ENCODE measurements at places on chromosomes 7 and 10.

GRCh38 chr10:5142199-5142598, 42.8 kb downstream of the AKR1C8 start:
- no peak for DNase-seq

DNA sequence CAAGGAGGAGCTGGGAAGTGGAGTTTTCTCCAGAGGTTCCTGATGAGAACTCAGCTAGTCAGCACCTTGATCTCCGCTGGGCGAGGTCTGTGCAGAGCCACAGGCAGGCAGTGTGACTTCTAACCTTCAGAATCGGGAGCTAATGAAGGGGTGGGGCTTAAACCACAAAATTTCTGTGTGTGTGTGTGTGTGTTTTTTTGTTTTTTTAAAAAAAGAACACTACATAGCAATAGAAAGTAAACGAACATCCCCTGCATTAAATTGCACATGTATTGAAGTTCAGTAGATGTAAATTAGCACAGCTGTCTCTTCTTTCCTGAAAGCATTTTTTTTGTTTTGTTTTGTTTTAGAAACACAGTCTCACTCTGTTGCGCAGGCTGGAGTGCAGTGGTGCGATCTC, 46.2 kb downstream of the RBM17 start:
- DNase-seq, result no peak

DNA sequence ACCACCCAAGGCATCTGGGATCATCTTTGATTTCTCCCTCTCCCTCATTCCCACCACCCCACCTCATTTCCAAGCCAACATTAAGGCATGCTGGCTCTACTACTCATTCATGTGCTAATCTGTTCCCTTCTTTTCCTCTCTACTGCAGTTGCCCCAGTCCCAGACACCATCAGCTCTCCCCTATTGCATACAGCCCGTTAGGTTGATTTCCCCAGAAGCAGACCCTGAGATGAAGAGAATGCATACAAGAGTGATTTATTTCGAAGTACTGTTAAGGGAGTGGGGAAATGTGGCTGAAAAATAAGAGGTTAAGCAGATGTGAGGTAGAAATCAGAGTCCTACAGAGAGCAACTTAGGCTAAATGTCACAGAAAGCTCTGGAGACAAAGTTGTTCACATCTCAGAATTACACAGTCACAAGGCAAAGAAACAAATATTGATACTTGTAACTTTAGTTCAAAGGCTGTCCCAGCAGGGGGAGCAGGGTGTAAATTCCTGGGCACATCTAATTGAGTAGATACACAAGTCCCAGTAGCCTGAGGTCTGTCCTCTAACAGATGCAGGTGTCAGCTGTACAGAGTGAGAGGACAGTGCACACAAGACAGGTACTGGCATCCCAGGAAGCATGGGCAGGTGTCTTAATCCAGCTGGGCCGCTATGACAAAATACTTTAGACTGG, 20.9 kb downstream of the AKR1D1 start:
- DNase-seq, result no peak

DNA sequence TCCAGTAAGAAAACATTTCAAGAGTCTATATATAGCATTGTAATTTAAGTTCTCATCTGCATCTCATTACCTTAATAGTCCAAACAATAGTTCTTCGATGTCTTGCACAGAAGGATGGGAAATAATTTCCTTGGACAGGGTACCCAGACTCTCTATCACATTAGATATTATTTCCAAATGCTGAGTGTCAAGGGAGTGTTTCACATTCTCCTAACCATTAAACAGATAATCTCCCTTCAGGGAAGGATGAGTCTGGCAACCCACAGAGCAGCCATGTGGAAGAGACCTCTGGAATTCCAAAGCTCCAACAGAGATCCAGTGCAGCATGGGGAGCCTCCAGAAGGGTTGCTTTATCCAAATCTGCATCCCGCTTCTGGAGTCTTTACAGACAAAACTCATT, 89.6 kb downstream of the FZD1 start:
- no peak for DNase-seq

DNA sequence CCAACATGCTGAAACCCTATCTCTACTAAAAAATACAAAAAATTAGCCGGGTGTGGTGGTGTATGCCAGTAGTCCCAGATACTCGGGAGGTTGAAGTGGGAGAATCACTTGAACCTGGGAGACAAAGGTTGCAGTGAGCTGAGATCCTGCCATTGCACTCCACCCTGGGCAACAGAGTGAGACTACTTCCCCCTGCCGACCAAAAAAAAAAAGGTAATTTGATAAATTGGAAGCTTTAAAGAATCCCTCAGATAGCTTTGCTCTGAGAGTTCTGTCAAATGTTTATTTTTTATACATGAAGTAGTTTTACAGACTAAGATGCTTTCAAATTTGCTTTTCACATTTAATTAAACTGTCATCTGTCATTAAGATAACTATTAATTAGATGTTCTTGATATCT, 563.3 kb upstream of the LRRTM3 start:
- DNase-seq, result no peak

Measured in NCI-H1930 (cell line).